ENCODE measurements at places on chromosomes 1 and 21.

GRCh38 chr1:53131590-53131938 is 10.9 kb downstream of the SLC1A7 start:
- no peak for DNase-seq

GRCh38 chr1:204454476-204454875 is 40.1 kb downstream of the PIK3C2B start:
- DNase-seq = no peak

GRCh38 chr21:32916522-32917099 is 109.1 kb upstream of the OLIG2 start:
- no peak for DNase-seq

DNA sequence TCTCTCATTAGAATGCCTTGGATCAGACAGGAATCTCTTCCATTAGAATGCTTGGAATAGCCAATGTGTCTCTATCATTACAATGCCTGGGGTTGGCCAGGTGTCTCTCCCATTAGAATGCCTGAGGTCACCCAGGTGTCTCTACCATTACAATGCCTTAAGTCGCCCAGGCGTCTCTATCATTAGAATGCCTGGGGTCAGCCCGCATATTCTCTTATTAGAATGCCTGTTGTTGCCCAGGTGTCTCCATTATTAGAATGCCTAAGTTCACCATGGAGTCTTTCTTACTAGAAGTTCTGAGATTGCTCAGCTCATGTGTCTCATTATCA is 60.2 kb downstream of the RNF187 start:
- DNase-seq = no peak

DNA sequence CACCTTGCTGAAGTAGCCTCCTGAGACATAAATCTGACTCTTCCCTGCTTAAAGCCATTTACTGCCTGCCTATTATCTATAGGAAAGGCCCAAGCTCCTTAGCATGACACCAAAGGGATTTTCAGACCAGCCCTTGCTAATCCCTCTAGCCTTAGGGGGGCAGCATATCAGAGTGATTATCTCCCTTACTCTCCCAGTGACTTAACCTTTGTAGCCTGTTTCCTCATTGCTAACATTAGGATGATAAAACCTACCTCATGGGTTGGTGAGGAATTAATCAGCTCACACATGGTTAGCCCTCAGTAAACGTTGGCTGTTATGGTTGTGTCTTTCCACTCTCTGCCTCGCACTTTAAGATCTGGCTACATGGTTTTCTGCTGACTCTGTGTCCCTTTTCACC is 70.1 kb downstream of the ROR1 start:
- no peak for DNase-seq
